ENCODE measurements at places on chromosomes 2 and 18.

- H3K4me1 ChIP-seq: no peaks in the 10 kb centered on the region
- H3K4me3 ChIP-seq: no peak overlapping the region
- H3K27ac ChIP-seq: no peak overlapping the region
- DNase-seq: no peak
- no peaks in the 10 kb centered on the region for H3K27me3 ChIP-seq
- no peaks in the 10 kb centered on the region for H3K36me3 ChIP-seq
These were observed 21.9 kb downstream of the MC2R start for GRCh38 chr18:13893418-13893760.

GRCh38 chr2:236548179-236548921, 21.3 kb upstream of the ACKR3 start:
- no peak overlapping the region for H3K4me3 ChIP-seq
- H3K27ac ChIP-seq: peak overlapping the region; percentile 24
- peaks cover 11% of the 10 kb centered on the region for H3K4me1 ChIP-seq
- no peaks in the 10 kb centered on the region for H3K27me3 ChIP-seq
- no peaks in the 10 kb centered on the region for H3K36me3 ChIP-seq

- no peak for DNase-seq
- H3K4me3 ChIP-seq: no peak overlapping the region
- H3K36me3 ChIP-seq: no peaks in the 10 kb centered on the region
- H3K27ac ChIP-seq: no peak overlapping the region
- no peaks in the 10 kb centered on the region for H3K4me1 ChIP-seq
- no peaks in the 10 kb centered on the region for H3K27me3 ChIP-seq
These were observed 234.0 kb upstream of the RAB12 start for GRCh38 chr18:8375249-8375648.

DNA sequence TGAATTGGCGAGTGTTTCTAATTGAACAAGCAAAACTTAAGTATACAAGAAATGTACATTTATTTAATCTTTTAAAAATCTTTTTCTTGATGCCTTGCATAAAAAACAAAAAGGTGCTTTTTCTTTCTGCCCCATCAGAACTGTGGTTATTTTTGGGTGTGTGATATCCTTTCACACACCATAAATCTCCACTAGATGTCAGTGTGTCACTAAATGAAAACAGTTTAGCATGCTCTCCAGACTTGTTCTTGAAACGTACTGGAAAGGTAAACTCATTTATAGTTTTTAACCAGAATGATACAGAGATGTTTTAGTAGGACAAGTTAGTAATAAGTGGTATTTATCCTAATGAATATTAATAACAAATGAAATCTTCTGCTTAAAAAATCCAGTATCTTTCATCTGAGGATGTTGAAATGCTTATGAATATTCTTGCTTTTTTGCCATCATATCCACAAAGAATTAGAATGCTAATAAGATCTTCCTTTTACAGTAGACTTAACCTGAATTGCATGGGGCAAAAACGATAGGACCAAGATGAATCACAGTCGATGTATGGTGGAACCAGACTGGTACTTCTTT, 96.8 kb downstream of the UBE2E3 start:
- no peaks in the 10 kb centered on the region for H3K36me3 ChIP-seq
- H3K4me1 ChIP-seq: peaks cover 7% of the 10 kb centered on the region
- H3K27me3 ChIP-seq: no peaks in the 10 kb centered on the region

- H3K36me3 ChIP-seq: no peaks in the 10 kb centered on the region
- H3K4me3 ChIP-seq: no peak overlapping the region
- no peaks in the 10 kb centered on the region for H3K27me3 ChIP-seq
- no peak for DNase-seq
These were observed 50.5 kb downstream of the RAB27B start for GRCh38 chr18:54878659-54879358.

GRCh38 chr2:53170466-53170865, 597.1 kb upstream of the CHAC2 start:
- H3K27me3 ChIP-seq: no peaks in the 10 kb centered on the region
- DNase-seq: no peak
- no peaks in the 10 kb centered on the region for H3K36me3 ChIP-seq
- no peak overlapping the region for H3K4me3 ChIP-seq
- H3K4me1 ChIP-seq: peaks cover 9% of the 10 kb centered on the region

GRCh38 chr18:8982416-8983183, 119.9 kb upstream of the NDUFV2 start:
- no peak for DNase-seq
- no peaks in the 10 kb centered on the region for H3K36me3 ChIP-seq
- H3K27me3 ChIP-seq: no peaks in the 10 kb centered on the region
- H3K4me1 ChIP-seq: peaks cover 2% of the 10 kb centered on the region
- no peak overlapping the region for H3K4me3 ChIP-seq

GRCh38 chr2:129242269-129242668, 737.2 kb upstream of the RAB6C start:
- H3K4me1 ChIP-seq: no peaks in the 10 kb centered on the region
- H3K36me3 ChIP-seq: no peaks in the 10 kb centered on the region
- H3K4me3 ChIP-seq: no peak overlapping the region

- no peak for DNase-seq
- no peak overlapping the region for H3K4me3 ChIP-seq
- H3K27ac ChIP-seq: no peak overlapping the region
- no peaks in the 10 kb centered on the region for H3K36me3 ChIP-seq
These were observed 239.1 kb downstream of the KCNS3 start for GRCh38 chr2:18117592-18117991.

- no peaks in the 10 kb centered on the region for H3K4me1 ChIP-seq
- no peak for DNase-seq
- H3K4me3 ChIP-seq: no peak overlapping the region
- H3K27me3 ChIP-seq: no peaks in the 10 kb centered on the region
- no peak overlapping the region for H3K27ac ChIP-seq
- H3K36me3 ChIP-seq: no peaks in the 10 kb centered on the region
These were observed 861.3 kb downstream of the CCDC85A start for GRCh38 chr2:57044931-57045635.

- H3K27ac ChIP-seq: no peak overlapping the region
- H3K36me3 ChIP-seq: no peaks in the 10 kb centered on the region
- no peak overlapping the region for H3K4me3 ChIP-seq
- H3K4me1 ChIP-seq: no peaks in the 10 kb centered on the region
These were observed 10.8 kb upstream of the SDC1 start for GRCh38 chr2:20235655-20236305.

DNA sequence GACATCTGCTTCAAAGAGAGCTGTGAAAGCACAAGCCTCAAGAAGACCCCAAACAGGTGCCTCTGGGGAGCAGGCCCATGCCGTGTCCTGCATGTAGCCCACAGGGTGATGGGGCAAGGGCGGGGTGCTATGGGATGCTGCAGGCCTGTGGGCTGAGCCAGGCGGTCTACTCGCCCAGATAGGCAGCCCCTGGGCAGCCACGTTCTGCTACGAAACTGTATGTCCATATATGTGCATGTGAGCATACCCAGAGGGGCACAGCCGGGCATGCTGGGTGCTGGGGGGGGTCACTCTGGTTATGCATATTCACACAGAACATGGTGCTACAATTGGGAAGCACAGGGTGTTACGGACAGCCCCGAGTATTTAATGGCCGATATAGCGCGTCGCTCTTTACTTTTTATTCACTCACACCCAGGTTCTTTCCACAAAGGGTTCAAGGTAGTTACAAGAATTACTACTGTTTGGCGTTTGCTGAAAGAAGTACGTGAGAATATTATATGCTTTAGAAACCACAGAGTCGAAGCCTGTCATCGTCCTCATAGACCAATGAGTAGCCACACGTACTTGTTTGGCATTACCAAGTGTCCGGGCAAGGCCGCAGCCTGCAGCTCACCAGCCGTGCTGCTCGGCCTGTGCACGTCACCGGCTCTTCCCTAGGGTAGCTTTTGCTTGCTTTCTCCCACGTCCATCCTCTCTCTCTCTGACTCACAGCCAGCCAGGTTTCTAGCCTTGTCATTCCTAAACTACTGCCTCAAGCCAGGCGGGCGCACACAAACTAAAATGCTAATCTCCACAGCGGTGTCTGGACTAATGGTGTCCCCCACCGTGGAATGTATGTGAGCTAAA, 14.4 kb downstream of the MTERF4 start:
- H3K4me1 ChIP-seq: no peaks in the 10 kb centered on the region
- no peak overlapping the region for H3K4me3 ChIP-seq
- DNase-seq: no peak
- peaks cover 51% of the 10 kb centered on the region for H3K36me3 ChIP-seq

- peaks cover 7% of the 10 kb centered on the region for H3K36me3 ChIP-seq
- H3K27me3 ChIP-seq: no peaks in the 10 kb centered on the region
- H3K27ac ChIP-seq: no peak overlapping the region
- DNase-seq: no peak
- peaks cover 25% of the 10 kb centered on the region for H3K4me1 ChIP-seq
These were observed 137.4 kb downstream of the SMAD7 start for GRCh38 chr18:48813321-48813720.

GRCh38 chr18:8358033-8358765, 251.0 kb upstream of the RAB12 start:
- no peak overlapping the region for H3K27ac ChIP-seq
- H3K4me1 ChIP-seq: no peaks in the 10 kb centered on the region
- no peak for DNase-seq

GRCh38 chr2:129923265-129924091, 56.0 kb upstream of the RAB6C start:
- H3K4me1 ChIP-seq: no peaks in the 10 kb centered on the region
- no peak overlapping the region for H3K27ac ChIP-seq
- H3K36me3 ChIP-seq: no peaks in the 10 kb centered on the region

DNA sequence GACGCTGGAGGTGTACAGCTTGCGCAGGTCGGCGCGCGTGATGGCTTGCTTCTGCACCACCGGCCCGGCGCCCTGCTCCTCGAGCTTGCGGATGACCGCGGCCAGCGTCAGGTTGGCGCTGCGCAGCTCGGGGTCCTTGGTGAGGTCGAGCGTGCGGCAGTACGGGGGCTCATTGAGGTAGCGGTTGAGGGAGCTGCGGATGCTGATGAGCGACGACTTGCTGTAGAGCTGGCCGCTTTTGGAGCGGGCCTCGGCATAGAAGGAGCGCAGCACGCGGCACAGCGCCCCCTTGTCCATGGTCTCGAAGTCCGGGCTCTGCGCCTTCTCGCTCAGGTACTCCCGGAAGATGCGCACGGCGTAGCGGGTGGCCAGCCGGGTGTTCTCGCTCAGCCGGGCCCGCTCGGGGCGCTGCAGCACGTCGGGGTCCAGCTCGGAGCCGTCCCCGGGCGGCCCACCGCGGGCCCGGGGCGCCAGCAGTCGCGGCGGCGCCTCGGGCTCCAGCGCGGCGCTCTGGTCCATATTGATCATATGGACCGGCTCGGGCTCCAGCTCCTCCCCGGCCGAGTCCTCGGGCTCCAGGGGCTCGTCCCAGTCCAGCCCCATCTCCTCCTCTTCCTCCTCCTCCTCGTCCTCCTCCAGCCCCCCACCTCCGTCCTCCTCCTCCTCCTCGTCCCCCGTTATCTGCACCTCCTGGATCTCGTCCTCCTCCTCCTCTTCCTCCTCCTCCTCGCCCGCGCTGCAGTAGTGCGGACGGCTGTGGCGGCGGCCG, 523 bp downstream of the KCTD1 start:
- H3K36me3 ChIP-seq: no peaks in the 10 kb centered on the region
- DNase-seq: no peak
- H3K27me3 ChIP-seq: no peaks in the 10 kb centered on the region
- H3K4me3 ChIP-seq: peak overlapping the region; percentile 93
- peaks cover 58% of the 10 kb centered on the region for H3K4me1 ChIP-seq

DNA sequence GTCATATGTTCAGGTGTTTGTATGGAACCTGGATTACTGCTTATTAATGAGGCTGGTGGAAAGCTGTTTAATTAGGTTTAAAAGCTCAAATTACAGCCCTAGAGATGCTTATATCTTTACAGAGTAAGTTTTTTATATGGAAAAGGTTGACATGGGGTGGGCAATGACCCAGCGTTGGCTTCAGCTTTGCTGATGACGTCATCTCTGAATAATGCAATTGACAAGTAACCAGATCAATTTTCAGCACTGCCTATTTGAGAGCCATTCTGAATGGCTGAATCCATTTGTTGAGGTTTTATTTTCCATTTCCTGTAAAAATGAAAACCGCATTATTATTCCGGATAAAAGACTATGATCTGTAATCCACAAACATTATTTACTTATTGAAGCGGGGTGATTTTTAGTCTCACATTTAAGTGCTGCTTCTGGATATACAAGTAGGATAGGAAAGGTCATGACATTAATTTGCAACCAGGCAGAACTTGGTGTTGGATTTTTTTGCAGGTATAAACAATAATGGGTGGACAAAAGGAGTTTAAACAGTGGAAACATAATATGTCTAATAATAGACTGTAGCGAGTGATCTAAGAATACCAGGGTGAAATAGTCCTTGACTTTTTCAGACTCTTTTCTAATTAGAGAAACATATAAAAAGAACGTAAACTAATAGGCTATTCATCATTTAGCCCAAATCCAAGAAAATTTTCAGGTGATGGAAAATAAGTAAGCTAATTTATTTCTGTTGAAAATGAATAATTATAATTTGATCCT, 2.7 kb downstream of the PPP1R1C start:
- H3K27me3 ChIP-seq: no peaks in the 10 kb centered on the region
- no peak overlapping the region for H3K27ac ChIP-seq
- no peaks in the 10 kb centered on the region for H3K36me3 ChIP-seq
- H3K4me3 ChIP-seq: no peak overlapping the region
- no peak for DNase-seq

GRCh38 chr18:47984991-47985390, 54.5 kb upstream of the SMAD2 start:
- no peaks in the 10 kb centered on the region for H3K4me1 ChIP-seq
- no peak overlapping the region for H3K4me3 ChIP-seq
- no peak for DNase-seq

DNA sequence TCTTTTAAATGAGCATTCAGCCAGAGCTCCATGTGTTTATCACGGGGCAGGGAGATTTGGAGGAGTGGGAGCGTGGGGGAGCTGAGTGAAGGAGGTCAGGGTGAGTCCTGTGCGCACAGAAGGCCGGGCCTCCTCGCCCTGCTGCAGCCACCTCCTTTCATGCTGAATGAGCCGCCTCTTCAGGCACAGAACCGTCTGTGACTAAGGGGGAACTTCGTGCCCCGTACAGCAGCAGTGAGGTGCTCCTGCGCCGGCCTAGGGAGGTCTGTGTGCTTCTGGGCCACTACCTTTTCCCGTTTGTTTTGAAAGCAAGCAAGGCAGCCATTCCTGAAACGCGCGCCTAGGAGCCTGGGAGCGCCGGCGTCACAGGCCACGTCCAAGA, 27.1 kb upstream of the ZNF516 start:
- H3K4me3 ChIP-seq: no peak overlapping the region
- peaks cover 7% of the 10 kb centered on the region for H3K4me1 ChIP-seq
- no peaks in the 10 kb centered on the region for H3K36me3 ChIP-seq
- no peak for DNase-seq
- no peak overlapping the region for H3K27ac ChIP-seq

- no peaks in the 10 kb centered on the region for H3K27me3 ChIP-seq
- H3K36me3 ChIP-seq: no peaks in the 10 kb centered on the region
- H3K27ac ChIP-seq: no peak overlapping the region
- no peak overlapping the region for H3K4me3 ChIP-seq
- no peak for DNase-seq
These were observed 233.5 kb downstream of the PID1 start for GRCh38 chr2:229037621-229038020.

GRCh38 chr18:64929036-64929435, 780.1 kb upstream of the LINC00305 start:
- H3K4me3 ChIP-seq: no peak overlapping the region
- H3K27me3 ChIP-seq: no peaks in the 10 kb centered on the region
- H3K4me1 ChIP-seq: no peaks in the 10 kb centered on the region
- H3K36me3 ChIP-seq: no peaks in the 10 kb centered on the region
- DNase-seq: no peak
